Activated CD8-positive, alpha-beta memory T cell treated with anti-CD3 and anti-CD28 coated beads, Interleukin-2, amount 50 U/mL, for 4 hours (primary cell): ENCODE measurements at places on chromosomes 2 and 18.

GRCh38 chr2:173942861-173943523 is 22.2 kb downstream of the SP3 start:
- DNase-seq = no peak

DNA sequence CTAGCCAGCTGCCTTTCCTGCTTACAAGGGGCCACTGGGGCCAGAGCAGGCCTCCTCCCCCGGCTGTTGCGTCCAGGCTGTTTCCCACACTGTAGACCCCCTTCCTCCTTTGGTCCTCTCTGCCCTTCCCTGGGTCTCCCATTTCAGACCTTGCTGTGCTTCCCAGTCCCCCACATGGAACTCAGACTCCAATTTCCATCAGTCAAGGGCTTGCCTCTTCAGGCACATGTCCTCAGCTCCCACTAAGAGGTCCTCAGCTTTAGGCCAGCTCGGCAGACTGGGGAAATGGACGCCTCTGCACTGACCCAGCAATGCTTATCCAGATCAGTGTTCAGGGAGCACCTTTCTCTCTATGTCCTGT is 98.0 kb upstream of the BZW1 start:
- DNase-seq = peak; percentile 20

DNA sequence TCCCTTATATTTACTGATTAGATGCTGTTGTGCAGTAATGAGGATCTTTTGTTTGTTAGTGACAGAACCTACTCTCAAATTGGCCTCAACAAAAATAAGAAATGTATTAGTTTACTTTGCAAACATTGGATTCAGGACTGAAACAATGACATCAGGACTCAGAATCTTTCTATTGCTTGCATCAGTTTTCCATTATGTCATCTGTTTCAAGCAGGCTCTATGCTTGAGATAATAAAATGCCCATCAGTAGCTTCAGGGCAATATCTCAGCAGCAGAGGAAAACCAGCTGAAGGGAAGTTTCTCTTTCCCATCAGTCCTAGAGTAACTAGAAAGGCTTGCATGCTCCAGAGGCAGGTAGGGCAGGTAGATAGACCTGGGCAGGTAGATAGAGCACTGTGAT is 375.5 kb upstream of the SLC8A1 start:
- DNase-seq = no peak

GRCh38 chr2:40321016-40321623 is 130.8 kb downstream of the SLC8A1 start:
- no peak for DNase-seq

- no peak for DNase-seq
These were observed 39.9 kb downstream of the TGFA start for GRCh38 chr2:70513738-70514137.
